ENCODE measurements at places on chromosomes 1 and 21.

DNA sequence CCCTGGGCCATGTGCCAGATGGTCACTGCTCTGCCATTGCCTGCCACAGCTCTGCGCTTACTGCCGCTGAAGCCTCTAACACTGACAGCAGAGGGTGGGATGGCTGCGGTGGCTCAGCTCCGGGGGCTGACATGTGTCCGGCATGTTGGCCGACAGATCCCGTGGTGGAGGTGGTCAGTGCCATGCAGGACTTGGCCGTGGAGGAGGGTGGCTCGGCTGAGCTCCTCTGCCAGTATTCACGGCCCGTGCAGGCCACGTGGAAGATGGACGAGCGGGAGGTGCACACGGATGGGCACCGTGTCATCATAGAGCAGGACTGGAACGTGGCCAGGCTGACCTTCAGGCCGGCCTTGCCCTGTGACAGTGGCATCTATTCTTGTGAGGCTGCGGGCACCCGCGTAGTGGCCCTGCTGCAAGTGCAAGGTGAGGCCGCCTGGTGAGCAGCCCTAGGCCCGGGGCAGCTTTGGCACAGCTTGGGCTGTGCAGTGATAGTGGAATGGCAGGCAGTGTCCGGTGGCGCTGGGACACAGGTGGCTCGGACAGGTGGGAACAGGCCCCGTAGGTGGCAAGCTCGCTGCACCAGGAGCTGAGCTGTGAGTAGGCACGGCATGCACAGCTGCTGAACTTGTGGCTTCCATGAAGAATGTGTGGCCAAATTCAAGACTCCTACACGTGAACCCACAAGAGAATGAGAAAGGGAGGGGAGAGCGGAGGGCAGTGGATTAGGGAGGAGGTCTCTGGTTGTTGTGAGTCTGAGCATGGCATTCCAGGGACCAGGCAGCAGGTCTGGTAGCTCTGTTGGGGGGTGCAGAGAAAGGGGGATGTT, 91.8 kb downstream of the TRIM11 start:
- DNase-seq = no peak

GRCh38 chr1:245098924-245099323, 55.9 kb upstream of the KIF26B start:
- DNase-seq = no peak

DNA sequence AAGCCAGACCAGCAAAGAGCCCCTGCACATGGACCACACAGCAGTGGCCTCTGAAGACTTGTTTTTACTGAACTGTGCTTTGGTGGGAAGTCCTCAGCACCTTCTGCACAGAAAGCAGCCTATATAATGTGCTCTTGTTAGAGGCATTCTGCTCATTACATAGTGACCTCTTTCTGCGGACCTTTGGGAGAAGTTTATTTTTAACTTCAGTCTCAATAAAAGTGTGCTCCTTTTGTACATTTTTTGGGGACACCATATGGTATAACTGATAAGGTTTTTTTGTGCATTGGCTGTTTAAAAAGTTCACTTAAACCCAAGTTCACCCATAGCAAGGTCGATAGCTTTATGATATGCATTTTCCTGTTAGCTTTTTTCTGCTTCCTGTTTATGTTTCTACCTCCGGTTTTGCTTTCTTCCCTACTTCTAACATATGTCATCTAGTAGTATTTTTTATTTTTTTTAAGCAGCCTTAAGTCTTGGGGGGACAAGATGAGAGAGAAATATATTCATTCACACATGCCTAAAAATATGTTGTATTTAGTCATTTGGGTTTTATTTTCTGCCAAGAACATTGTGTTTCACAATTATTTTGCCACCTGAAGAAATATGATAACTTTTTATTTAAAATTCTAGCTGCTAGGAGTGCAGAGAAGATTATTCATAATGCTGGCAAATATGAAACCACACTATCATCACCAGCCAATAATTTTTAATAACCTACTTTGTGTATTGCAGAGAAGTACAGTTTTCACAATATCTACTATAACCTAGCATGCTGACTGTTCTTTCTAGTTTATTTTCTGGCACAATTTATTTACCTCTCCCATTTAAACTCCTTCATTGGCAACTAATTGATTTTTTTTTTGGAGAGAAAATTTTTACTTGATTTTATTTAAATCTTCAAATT, 22.9 kb upstream of the SLC19A2 start:
- DNase-seq = no peak

DNA sequence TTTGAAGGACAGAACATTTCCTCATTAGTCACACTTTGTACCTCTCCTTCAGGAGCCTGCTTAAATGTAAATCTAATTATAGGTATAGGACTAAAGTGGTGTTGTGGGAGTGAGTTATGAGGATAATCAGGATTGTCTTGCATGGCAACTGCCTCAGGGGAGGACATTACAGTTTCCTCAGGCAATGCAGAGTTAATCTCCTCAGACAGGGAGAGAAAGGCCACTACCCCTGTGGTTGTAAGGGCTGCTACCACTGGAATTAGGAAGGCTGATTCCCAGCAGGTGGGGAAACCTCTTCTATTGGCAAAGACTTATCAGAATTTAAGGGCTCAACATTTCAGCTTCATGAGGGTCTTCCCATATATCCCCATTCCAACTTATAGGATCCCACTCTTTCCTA, 286.8 kb upstream of the PBX1 start:
- DNase-seq = no peak

DNA sequence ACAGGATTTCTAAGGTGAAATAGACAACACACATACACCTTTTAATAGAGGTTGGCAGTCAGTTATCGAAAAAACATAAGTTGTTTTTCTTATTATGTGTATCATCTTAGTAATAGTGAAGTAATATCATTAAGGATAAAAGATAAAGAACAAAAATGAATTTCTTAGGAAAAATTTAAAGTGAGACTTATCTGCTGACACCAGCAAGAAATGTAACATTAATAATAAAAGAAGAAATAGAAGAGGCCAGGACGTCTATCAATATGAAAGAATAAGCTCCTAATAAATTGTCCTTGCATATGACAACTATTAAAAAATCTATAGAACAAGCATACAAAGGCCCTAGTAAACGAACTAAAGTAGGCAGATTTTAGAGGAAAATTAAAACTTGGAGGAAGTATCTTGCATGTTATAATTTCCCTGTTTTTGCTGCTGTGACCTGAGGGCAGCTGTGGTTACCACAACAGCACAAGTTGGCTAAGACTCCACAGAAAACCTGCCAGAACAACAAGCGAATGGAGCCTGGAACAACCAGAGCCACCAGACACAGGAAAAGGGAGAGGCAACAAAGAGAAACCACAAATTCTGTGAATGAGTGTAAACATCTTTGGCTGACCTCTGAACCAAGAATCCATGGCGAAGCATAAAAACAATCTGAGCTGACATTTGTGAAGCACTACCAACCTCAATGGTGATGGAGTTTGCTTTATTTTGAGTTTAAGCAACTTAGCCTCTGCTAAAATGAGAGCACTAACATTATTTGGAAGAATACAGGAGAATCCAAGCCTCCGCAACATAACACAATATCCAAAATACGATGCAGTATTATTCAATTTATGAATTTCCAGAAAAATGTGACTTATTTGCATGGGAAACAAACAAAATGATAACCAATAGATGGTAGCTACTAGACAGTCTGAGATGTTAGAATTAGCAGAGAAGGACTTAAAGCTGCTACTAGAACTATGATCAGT, 207.5 kb downstream of the KCNT2 start:
- DNase-seq = no peak

Data from activated CD4-positive, CD25-positive, alpha-beta regulatory T cell (primary cell).